ENCODE measurements at places on chromosomes 12 and 14. TPM values are rescaled to one million over a fixed set of nuclear protein-coding genes. Genes with fewer than 3 reads are reported as not detected.

DNA sequence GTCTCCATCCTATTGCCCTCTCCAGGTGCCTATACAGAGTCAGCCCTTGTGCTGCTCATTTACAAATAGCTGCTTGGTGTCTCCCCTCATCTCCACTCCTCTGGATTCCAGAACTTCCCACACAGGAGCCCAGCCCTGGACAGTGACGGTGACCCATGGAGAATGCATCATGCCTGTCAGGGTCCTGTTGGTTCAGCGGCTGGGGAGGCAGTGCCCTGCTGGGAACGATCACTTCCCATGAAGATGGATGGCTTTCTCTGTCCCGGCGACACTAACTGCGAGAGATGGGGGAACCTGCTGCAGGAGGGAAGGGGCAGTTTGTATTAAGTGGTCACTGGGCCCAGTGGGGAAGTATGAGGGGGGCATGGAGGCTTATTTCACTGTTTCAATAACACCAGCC lies 395.0 kb upstream of the TBX3 start:
- DNase-seq, result no peak

NRXN3 gene
- total RNA-seq, result not detected

DNA sequence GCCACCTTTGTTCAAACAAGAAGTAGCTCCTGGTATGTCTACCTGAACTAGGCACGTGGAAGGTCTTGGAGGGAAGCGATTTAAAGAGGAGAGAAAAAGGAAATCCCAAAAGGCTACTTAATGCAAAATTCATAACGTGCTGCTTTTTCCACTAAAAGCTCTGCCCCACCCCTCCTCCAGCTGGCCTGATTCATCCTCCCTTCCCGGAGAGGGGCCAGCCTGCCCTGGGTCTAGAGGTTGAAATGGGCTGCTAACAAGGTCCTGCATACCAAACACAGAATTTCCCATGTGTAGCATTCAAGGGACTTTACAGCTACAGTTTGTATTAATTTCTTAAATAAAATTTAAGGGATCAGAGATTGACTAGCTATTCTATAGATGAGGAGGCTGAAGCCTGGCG lies 83.2 kb downstream of the KNTC1 start:
- DNase-seq, result no peak

DNA sequence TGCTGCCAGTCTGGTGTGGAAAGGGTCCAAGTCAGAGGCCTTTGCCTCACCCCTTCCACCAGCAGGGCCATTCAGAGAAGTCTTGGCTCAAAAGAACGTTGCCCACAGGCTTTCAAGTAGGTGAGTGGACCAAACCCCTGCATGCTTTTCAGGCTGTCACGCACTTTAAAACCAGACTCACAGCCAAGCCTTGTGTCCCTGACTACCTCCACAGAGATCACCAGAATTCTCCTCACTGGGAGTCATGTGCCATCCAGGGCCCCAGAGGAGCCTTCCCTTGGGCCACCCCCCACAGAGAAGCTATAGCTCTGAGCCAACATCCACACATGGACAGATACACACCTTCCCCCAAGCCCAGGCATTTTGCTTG lies 283.1 kb downstream of the DPF3 start:
- DNase-seq, result no peak

DNA sequence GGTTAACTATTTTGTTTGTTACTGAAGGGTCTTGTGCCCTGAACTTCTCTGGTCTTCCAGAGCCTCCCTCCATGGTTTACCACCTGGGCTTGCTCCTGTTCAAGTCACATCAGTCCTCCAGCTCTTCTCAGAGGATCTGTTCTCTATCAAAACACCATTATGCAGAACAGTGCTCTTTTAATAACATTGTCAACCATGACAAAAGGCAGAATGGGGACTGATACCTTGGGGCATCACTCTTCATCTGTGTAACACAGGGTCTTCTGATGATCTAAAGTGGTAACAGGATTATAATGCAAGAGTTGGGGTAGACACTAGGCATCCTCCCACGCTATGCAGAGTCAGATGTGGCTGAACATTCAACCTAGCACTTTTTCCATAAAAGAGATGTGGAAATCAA lies 38.4 kb downstream of the ESR2 start:
- no peak for DNase-seq

DNA sequence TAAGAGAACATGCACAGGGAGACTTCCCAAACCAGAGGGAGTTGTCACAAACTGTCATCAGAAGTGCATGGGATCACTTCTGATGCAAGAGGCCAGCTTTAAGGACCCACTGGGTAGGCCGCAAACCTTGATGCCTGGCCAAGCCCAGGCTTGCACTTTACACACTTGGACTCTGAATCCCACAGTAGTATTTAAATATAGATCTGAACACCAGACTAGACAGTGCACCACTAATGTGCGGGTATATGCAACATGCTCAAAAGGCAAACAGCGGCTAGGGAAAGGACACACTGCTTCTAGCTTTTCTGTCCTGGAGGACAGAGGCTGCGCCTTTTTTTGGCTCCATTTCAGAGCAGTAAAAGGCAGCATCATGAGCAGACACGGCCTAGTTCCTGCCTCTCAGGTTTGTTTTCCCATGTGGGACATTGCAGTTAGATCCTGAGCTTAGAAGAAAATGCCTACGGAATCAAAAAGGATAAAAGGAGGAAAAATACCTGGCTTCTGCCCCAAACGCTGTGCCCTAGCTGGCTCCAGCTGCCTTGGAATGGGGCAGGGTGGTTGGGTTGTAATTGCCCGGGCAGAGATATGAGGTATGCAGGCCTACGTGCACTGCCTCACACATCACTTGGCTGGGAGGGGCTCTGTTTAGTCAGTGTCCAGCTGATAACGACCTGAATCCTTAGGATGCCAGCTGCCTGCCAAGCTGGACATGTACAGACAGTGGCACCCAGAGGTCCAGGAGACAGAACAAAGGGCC lies 84.5 kb upstream of the EGLN3 start:
- DNase-seq, result no peak

SERPINA1 gene
- 0.51 TPM for total RNA-seq

- DNase-seq, result no peak
These were observed 68.0 kb downstream of the SPPL3 start for GRCh38 chr12:120836114-120836684.

DNA sequence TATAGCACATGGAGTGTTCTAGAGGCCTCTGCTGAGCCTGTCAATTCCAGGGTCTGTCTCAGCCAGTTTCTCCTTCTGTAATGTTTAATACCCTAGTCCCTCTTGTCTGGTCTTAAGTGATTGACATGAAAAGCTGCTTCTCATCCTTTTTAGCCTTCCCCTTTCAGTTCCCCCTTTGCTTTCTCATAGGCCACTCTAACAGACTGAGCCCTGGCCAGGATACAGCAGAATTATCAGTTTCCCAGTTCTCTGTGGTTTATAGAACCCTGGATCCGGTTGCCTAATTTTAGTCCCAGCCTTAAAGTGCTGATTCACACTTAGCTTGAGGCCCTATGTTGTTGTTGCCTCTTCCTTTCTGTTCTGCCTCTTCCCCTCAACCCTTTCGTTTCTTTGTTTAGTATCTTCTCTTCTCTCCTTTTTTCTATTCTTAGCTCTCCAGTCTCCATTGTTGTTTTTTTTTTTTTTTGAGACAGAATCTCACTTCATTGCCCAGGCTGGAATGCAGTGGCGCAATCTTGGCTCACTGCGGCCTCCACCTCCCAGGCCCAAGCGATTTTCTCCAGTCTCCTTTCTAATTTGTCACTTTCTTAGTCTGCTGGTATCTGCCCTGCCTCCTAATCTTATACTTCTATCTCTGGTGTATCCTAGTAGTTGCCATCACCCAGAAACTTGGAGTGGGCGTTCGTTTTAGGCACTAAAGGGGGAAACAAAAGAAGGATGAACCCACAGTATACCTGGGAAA lies 2.9 kb upstream of the BIN2 start:
- DNase-seq, result no peak

All from naive thymus-derived CD4-positive, alpha-beta T cell (primary cell).